NCI-H2227 treated with DMSO at 0.1 percent for 48 hours (cell line): ENCODE measurements at places on chromosomes 11 and 22.

DNA sequence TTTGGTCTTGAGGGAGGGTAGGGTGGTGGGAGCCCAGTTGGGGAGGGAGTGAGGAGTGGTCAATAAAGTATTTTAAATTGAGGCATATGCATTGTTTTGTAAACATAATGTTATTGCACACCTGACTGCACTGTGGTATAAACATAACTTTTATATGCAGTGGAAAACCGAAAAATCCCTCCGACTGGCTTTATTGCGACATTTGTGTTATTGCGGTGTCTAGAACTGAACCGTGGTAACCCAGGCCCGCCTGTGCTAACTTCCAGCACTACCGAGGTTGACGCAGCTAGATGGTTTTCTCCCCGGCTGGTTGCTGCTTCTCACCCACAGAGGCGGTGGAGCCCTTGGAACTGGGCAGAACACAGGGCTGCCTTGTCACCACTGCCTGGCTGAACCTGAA is 7.6 kb upstream of the RNH1 start:
- no peak for DNase-seq

DNA sequence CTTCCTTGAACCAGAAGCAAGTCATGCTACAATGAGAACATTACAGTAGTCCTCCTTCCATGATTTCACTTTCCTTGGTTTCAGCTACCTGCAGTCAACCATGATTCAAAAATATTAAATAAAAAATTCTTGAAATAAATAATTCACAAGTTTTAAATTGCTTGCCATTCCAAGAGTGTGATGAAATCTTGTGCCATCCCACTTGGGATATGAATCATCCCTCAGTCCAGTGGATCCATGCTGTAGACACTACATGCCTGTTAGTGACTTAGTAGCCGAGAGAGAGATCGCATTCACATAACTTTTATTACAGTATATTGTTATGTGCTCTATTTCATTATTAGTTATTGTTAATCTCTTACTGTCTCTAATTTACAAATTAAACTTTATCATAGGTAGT is 6.0 kb downstream of the HOATZ start:
- DNase-seq = no peak

DNA sequence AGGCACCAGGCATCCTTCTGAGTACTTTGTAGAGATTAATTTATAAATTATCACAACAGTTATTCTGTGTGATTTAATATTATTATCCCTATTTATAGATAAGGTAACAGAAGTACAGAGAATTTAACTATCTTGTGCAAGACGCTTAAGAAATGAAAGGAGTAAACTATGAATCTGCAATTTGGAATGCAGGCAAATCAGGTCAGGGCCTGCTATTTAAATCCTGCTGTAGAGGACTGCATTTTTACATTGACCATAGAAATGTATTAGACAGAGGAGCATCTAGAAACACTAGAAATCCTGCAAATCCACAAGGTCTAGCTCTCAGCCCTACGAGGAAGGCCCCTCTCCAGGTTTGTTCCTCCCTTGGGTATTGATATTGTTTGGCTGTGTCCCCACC is 336.2 kb downstream of the ETS1 start:
- DNase-seq = no peak

DNA sequence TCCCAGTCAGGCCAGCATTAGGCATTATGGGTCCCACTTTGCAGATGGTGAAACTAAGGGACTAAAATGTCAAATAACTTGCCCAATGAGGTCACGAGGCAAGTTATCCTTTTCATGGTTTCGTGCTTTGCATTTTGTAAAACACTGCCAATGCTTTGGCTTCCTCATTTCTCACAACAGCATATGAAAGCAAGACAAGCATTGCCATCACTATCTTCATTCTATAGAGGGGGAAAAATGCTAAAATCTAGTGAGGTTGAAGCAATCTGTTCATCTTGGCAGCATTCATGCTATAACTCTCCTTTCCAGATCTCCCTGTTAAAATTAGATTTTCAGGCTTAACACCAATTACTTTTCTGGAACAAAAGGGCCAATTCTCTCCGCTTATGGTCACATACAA is 14.8 kb downstream of the FAM181B start:
- no peak for DNase-seq

GRCh38 chr11:21144531-21144930 is 475.1 kb downstream of the NELL1 start:
- no peak for DNase-seq

- peak; percentile 22 for DNase-seq
These were observed 11.8 kb downstream of the SOX10 start for GRCh38 chr22:37972527-37972926.

DNA sequence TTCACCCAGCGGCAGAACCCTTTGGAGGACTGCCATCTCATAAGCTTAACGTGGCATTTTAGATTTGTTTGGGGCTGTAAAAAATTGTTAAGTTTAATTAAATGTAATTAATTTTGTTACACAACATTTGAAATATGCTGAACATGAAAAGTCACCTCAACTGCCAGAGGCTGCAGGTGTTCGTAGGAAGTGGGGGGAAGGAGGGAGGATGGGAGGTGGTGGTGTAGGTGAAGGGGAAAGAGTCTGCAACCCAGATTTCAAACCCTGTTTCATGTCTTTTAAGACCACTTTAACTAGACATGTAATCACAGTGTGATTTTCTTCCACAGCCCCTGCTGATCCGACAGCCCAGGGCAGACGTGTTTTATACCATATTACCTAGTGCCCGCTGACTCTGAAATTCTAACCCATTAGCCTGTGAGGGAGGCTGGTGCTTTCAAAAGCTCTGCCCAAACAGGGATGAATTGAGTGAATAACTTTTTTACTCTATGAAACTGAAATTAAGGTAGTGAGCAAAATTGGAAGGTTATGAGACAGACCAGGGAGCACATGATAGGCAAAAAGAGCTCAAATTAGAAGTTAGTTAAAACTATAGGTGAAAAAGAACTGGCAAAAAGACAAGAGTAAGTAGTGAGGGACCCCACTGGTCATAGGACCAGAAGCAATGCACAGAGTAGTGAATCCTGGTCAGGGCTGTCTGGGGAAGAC is 279.8 kb downstream of the DDX10 start:
- DNase-seq = no peak

DNA sequence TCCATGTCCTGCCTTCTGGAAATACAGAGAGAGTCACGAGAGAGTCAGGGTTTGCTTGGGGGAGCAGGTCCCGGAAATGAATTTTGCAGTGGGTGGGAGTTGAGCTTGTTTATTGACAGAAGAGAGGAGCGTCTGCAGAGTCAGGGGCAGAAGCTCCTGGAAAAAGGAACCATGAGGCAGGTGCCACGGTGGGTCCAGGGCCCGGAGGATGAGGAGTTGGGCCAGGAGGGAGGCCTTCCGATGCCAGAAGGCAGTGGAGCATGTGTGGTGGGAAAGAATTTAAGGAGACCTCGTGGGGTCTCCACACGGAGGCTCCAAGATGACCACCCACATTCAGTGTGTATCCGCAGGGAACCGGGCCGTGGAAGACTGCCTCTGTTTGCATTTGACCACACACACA is 461.2 kb downstream of the BRD1 start:
- DNase-seq = no peak
